NCI-H526 (cell line): ENCODE measurements at places on chromosomes 5 and 9.
A peak's percentile ranks its signal among the peaks of the same experiment; 100 is the strongest.

- no peak for DNase-seq
Observed at GRCh38 chr9:93633492-93634221, 57.3 kb downstream of the PHF2 start.

DNA sequence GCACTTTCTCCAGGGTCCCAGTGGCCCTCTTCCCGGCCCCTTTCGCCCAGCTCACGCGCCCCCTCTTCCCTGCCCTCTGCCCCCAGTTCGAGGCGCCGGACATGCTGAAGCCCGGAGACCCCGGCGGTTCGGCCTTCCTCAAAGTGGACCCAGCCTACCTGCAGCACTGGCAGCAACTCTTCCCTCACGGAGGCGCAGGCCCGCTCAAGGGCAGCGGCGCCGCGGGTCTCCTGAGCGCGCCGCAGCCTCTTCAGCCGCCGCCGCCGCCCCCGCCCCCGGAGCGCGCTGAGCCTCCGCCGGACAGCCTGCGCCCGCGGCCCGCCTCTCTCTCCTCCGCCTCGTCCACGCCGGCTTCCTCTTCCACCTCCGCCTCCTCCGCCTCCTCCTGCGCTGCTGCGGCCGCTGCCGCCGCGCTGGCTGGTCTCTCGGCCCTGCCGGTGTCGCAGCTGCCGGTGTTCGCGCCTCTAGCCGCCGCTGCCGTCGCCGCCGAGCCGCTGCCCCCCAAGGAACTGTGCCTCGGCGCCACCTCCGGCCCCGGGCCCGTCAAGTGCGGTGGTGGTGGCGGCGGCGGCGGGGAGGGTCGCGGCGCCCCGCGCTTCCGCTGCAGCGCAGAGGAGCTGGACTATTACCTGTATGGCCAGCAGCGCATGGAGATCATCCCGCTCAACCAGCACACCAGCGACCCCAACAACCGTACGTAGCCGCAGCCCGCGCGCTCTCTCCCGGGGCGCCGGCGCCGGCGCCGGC, 1.0 kb downstream of the PRDM6 start:
- peak; percentile 53 for DNase-seq

DNA sequence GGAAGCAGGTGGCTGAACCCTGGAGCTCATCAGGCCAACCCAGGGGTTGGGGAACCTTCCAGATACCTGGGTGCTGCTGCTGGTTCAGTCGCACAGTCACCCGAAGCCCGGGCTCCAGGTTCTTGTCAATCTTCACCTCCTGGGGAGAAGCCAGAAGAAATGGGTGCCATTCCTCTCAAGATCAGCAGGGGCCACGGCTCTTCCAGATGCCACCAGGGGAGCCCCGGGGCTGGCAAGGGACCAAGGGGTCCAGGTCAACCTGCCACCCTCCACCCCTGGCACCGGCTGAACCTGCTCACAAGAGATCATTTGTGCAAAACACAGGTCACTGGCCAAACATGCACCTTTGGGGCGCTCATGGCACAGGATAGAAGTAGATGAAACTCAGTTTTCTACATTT, 4.7 kb downstream of the SPOUT1 start:
- DNase-seq, result no peak

DNA sequence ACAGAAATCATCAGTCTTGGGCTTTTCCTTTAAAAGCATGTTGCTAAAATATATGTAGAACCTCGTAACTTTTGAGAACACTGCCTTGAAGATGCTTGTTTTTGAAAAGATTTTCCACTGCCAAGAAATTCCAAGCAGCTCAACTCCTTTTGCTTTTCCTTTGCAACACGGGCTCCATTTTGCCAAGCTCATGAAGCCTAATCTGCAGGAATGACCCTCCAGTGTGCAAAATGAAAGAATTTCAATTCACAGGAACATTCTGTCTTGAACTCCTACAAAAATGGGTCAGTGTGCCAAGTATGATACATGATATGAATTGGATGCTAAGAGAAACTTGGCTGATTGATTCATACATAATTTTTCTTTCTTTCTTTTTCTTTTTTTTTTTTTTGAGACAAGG, 35.4 kb upstream of the ERCC6L2 start:
- no peak for DNase-seq

DNA sequence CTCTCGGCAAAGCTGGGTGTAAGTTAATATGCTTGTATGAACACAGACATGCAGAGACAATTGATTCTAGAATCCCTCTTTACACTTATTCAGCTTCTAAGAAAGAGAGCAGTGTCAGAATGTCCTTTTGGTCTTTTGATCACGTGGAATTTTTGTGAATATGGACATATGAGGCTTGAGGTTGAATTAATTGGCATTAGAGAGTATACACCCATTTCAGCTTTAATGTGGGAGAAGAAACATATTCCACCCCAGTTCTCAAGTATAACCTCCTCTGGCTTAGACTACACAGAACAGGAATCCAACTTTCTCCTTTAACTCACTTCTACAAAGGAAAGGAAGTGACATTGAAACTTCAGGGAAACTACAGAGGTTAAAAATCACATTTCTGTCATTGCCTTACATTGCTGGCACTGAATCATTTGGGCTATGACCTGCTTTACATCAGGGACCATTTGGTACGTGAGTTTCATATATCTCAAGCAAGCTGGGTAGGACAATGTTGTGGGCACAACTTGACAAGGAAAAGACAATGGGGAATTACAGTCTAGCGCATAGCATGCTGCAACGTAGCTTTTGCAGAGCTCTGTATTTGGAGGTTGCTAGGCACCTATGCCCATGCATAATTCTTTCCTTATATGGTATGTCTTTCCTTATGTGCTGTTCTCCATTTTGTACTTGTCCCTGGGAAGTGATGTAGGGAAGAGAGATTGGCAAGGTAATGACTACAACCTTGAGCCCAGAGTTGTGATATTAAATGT, 19.5 kb downstream of the DAB2 start:
- DNase-seq, result no peak

- DNase-seq, result no peak
Observed at GRCh38 chr5:13735691-13736090, 208.8 kb downstream of the DNAH5 start.

DNA sequence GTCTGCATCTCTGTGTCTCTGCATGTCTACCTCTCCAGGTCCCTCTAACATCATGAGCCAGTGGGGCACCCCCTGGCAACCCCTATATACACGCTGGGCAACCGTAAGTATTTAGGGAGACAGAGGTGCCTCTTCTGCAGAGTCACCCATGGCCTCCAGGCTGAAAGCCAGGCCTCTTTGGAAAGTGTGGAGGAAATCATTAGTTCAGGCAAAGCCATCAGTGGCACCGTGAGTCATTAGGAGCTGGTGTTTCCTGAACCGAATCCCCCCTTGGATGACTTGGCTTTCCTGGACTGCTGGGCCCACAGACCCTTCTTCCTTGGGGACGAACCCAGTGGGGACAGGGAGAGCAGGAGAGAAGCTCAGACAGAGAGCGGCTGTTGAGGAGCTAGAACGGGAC, 174.8 kb downstream of the OLFM1 start:
- no peak for DNase-seq

DNA sequence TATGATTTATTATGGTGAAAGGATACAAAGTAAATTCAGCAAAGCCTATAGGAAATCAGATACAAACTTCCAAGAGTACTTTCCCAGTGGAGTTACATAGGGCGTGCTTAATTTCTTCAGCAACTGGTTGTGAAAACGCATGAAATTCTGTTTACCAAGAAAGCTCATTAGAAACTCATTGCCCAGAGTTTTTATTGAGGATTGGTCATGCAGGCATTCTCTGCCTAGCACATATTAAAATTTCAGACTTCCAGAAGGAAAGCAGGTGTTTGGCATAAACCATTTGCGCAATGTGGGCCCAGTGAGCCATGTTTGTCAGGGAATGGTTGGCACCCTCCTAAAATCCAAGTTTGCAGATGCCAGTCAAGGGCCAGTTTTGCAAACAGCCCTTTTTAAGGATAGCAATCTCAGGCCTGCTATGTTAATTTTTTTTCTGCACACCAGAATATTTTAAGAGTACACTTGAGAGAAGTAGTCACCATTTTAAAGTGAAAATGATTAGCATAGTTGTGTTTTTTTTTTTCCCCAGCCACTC, 311.1 kb upstream of the CHD1 start:
- DNase-seq, result no peak

DNA sequence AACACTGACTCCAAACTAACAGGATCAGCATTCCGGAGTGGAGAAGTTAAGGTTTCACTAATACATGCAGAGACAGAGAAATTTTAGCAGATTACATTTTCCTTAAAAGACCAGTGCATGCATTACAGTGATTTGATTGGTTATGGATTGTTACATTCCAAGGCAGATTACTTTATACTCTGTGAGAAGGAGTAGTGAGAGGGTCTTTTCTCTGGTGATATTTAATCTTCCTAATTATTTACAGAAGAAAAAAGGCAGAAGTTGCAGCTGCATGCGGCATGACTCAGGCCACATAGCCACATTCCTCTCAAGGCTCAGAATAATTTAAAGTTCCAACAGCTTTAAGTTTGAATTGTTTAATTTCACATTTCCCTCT, 53.0 kb upstream of the PDZD2 start:
- no peak for DNase-seq

DNA sequence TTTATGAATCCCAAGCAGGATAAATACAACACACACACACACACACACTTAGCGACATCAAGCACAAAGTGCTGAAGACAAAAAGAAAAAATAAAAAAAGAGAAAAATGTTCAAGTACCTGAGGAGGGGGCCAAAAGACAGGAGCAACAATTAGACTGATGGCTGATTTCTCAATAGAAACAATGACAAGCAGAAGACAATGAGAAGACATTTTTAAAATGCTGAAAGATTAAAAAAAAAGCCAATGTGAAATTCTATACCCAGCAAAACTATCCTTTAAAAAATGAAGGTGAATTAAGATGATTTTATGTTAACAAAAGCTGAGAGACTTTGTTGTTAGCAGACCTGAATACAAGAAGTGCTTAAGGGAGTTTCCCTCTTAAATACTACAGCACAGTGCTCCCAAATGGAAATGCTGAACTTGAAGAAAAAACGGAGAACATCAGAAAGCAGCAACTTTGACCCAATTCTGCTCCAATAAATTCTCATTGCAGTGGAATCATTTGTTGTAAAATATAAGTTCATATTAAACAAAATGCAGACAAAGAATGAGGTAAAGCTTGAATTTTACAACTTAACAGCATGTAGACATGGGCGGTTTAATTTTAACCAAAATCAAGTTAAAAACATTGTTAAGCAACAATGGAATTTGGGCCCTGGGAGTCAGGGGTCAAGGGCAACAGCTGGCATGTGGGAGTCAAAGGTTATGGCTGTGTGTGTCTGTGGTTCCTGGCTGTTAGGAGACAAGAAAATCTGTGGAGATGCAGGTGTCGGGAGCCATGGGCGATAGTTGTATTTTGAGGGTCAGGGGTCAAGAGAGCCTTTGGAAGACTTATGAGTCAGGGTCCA, 776 bp upstream of the RANBP17 start:
- no peak for DNase-seq

- peak; percentile 28 for DNase-seq
Observed at GRCh38 chr9:38361473-38361850, 31.0 kb upstream of the ALDH1B1 start.

DNA sequence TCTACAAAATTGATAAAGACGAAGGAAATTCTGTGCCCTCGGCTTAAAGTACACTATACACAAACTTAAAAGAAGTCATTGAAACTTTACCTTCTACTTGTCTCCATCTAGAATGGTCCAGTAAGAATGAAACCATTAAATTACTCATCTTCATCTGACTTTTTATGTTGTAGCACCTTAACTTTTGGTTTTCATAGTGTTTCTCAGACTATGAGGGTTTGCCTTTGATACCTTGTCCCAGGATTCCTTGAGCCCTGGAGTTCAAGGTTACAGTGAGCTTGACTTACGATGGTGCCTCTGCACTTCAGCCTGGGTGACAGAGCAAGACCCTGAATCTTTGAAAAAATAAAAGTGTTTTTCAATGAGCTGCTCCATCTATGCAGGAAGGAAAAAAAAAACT, 132.2 kb downstream of the CDC42SE2 start:
- no peak for DNase-seq

- DNase-seq, result peak; percentile 72
Observed at GRCh38 chr5:157266286-157267007, 524 bp downstream of the CYFIP2 start.

- DNase-seq, result no peak
Observed at GRCh38 chr5:50984640-50985039, 318.2 kb downstream of the PARP8 start.

GRCh38 chr5:156497804-156498208, 170.8 kb downstream of the SGCD start:
- DNase-seq, result no peak

DNA sequence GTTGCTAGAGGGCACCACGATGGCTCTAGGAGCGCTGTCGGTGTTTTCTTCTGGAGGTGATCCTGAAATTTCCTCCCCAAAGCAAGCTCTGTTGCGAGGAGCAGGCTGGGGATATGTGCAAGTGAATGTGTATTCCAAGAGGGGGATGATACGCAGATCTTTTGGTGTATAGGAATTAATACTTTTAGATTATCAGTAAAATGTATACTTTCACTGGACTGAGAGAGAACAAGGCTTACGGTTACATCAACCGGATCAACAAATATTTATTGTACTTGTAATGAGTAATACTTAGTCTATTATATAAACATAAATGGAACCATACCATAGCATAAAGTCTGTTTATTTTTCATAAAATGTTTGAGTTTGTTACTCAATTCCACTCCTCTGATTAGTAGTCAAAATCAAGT, 632 bp upstream of the PRKAA1 start:
- no peak for DNase-seq

- DNase-seq, result no peak
Observed at GRCh38 chr5:68367717-68368116, 152.2 kb downstream of the PIK3R1 start.

DNA sequence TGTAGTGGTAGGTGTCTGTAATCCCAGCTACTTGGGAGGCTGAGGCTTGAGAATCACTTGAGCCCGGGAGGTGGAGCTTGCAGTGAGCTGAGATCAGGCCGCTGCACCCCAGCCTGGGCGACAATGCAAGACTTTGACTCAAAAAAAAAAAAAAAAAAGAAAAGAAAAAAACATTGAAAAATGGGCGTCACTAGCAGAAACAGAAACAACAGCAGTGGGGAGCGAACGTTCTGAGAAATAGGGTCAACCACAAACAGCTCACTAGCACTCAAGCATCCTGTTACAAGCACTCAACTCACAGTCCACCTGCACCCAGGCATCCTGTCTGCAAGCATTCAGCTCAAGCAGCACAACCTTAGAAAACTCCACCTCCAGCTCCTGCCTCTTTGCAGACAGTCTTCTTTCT, 17.2 kb downstream of the TRIM14 start:
- DNase-seq, result no peak

GRCh38 chr9:128244837-128245231, 31.0 kb downstream of the GOLGA2 start:
- DNase-seq, result no peak

- DNase-seq, result no peak
Observed at GRCh38 chr9:36940881-36941280, 93.2 kb downstream of the PAX5 start.

- no peak for DNase-seq
Observed at GRCh38 chr5:55634209-55634805, 77.8 kb downstream of the SLC38A9 start.

DNA sequence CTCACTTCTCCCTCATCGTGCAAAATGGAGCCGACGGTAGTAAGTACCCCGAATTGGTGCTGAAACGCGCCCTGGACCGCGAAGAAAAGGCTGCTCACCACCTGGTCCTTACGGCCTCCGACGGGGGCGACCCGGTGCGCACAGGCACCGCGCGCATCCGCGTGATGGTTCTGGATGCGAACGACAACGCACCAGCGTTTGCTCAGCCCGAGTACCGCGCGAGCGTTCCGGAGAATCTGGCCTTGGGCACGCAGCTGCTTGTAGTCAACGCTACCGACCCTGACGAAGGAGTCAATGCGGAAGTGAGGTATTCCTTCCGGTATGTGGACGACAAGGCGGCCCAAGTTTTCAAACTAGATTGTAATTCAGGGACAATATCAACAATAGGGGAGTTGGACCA, 979 bp downstream of the PCDHGA12 start:
- no peak for DNase-seq
